Lung (tissue), 17 donors: ENCODE measurements at places on chromosomes 7 and 10. TPM values are rescaled to one million over a fixed set of nuclear protein-coding genes. Genes with fewer than 3 reads are reported as not detected.
A peak's percentile ranks its signal among the peaks of the same experiment; 100 is the strongest.

Gene SNX10
- 48.5 TPM for total RNA-seq

Gene CNTNAP2
- total RNA-seq: 0.43 TPM

Gene PRR15
- total RNA-seq: 11.4 TPM

Gene KLHL7
- 20.9 TPM for total RNA-seq

Gene NXPH1
- total RNA-seq: 0.09 TPM

Gene MAGI2
- 7.9 TPM for total RNA-seq

Gene PLXNA4
- total RNA-seq: 3.4 TPM

- DNase-seq: no peak
Observed at GRCh38 chr10:54484186-54484585, 316.8 kb downstream of the PCDH15 start.

DNA sequence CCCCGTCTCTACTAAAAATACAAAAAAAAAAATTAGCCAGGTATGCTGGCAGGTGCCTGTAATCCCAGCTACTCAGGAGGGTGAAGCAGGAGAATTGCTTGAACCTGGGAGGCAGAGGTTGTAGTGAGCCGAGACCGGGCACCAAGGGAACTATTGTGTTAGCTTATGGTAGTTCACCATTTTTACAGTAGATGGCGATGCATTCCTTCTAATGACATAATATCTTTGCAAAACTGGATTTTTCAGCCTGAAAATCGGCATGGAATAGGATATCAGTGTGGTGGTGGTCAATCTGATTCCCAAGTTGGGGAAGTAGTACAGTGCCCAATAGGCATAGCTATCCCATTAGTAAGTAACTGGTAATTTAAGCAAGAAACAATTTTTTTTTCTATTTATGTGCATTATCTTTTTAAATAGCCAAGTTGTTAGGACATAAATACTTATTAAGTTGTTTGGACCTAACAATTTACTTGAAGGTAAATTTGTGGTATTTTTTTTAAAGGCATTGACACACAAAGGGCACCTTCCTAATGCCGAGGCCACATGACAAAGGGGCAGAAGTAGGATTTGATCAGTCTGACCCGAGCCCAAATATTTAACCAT lies 17.6 kb upstream of the IMPDH1 start:
- no peak for DNase-seq

- DNase-seq: no peak
Observed at GRCh38 chr7:24318326-24318725, 34.3 kb downstream of the NPY start.

DNA sequence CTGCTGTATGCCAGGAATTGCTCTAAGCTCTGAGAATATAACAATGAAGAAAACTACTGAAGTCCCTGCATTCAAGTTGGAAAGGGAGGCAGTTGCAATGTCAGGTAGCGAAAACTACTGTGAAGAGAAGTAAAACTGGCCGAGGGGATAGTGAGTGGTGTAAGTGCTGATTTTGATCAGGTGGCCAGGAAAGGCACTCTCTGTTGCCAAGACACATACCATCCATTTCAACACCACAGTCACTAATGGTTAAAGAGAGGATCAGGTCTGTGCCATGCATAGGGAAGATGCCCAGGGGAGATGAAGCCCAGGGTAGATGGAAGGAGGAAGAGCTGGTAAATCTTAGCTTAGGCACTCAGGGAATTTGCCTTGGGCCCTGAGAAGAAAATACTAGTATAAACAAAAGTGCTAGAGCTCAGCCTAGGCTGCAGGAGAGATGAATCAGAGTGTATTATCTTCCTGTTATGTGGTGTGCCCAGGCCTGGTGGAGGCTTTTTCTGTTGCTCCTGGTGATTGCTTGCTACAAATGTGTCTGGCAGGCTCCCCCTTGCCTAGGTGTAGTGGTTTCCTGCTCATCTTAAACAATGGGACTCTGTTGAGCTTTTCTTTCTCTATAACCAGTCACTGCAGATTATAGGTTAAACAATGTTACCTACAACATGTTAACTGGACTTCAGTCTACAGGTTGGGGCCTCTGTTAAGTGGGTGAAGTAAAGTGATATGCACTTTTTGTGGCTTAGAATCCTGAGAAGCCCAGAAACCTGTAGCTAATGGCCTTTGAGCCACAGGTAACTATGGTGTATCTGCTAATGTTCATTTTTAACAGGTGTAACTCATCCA lies 125.5 kb downstream of the LRRC4 start:
- DNase-seq: no peak

DNA sequence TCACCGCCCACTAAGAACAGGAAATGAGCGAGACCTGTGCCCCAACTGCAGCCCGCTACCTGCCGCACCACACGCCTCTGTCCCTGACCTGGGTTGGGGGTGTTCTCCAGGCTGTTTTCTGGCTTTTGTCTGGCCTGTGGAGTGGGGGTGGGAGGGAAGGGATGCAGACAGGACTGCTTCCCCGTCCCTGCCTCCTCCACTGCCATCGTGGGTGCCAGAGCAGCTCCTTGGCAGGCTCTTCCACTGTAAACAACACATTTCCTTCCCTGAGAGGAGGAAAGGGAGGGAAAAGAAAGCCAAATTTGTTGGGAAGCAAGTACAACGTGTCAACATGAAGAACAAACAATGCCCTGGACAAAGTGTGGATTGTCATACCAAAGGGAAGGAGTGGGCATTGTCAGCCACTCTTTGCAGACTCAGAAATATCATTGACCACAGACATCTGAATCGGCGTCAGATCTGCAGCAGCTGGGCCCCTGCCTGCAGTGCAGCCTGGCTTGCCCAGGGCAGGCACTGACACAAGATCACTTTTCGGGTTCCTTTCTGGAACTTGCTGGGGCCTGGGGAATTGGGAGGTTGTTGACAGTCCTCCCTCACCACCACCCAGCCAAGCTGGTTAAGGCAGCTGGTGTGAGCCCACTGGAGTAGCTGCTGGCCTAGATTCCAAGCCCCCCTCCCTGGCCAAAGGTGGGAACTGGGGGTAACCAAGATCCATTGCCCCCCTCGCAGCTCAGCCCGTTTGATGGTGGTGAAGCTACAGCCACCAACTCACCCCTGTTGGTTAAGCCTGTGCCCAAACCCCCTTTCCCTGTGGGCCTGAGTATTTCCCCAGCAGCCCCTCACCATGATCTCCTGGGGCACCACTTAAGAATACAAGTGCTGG lies 22.6 kb upstream of the TRIM8 start:
- DNase-seq: peak; percentile 55

DNA sequence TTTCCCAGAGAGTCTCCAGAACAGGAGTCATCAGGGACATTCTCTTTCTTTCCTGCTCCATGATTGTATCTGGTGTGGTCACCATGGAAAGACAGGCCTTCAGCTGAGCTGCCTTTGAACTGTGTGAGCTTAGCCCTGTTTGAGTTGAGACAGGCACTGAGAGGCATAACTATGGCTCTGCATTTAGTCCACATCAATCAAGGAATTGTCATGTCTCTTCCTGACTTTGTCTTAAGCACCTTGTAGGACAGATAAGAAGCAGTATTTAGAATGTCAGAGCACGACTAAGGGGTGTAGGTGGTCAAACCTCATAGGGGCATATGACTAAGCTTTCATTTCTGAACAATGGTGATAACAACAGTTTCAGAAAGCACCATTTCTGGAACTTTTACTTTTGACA lies 53.5 kb downstream of the EPDR1 start:
- DNase-seq: no peak

GRCh38 chr7:106277976-106278375 lies 6.8 kb downstream of the NAMPT start:
- no peak for DNase-seq

GRCh38 chr7:130210181-130210935 lies 2.7 kb downstream of the SSMEM1 start:
- no peak for DNase-seq

- peak; percentile 29 for DNase-seq
Observed at GRCh38 chr10:10923029-10923651, 94.5 kb upstream of the CELF2 start.

- no peak for DNase-seq
Observed at GRCh38 chr10:125785791-125786190, 10.2 kb upstream of the MMP21 start.

- DNase-seq: no peak
Observed at GRCh38 chr10:98209441-98209840, 58.6 kb downstream of the LOXL4 start.

GRCh38 chr10:17262502-17262901 lies 34.5 kb downstream of the VIM start:
- DNase-seq: no peak

DNA sequence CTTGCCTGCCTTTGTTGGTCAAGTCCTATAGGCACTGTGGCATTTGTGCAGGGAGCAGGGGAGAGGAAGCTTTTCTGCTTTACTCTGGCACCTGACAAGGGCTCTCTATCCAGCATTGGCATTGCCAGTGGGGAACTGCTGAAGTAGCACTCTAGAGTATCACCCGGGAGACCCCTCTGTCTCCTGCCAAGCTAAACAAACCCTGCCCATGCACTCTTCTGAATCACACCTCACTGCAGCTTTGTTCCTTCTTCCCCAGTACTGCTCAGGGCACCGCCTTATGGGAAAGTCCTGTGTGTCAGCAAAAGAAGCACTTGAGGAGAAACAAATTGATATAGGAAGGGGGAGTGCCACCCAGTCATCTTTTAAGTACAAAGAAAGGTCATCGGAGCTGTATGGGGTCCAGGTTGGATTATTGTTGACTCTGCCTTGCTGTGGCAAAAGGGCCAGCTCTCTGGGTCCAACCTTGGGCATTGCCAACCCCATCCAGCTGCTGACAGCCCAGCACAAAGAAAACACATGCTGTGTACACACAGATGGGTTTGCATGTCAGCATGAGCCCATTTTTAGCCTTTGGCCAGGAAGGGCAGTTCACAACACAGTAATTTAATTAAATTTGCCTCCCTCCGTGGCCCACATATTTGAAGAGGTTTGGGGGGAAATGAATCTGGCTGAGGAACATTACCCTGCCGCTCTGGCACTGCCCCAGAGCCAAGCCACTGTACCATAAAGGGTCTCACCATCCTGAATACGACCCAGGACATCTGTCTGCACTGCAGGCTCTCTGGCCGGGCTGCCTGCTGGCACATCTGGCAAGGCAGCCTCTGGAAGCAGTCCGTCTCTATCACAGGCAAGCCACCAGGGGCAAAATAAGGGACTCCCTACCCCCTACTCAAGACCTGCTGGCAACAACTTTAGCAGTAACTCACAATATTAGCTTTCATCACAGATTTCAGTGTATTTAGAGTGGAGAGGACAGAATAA lies 13.1 kb downstream of the LRRC4 start:
- DNase-seq: peak; percentile 40

- peak; percentile 1 for DNase-seq
Observed at GRCh38 chr7:21690705-21691104, 147.9 kb downstream of the DNAH11 start.

DNA sequence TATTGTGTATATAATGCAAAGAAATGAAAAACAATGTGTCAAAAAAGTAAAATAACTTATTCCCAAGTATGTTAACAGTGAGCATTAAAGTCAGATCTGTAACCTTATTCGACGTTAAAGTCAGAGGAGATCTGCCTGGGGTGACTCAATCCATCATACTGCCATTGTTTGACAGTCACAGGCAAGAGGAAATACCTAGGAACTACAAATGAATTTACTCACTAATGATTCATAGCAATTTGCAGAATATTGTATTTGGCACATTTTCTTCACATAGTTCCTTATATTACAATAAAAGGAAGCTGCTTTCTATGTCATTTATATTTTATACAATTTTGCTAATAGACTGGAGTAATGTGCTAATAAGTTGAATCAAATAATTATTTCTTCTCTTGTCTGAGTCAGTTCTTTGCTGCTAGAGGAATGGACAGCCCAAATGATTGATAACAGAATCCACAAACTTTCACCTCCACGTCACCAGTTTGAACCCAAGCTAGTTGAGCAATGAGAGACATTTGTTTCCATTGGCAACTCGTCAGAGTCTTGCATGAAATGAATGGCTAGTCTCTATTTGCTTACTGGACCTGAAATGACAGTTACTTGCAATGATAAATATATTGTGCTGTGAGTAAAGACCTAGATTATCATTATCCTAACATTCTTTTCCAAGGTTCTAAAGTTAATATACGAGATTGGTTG lies 48.5 kb upstream of the TMEM106B start:
- no peak for DNase-seq

GRCh38 chr7:42091461-42092291 lies 145.3 kb downstream of the GLI3 start:
- peak; percentile 90 for DNase-seq

GRCh38 chr10:72612203-72612826 lies 13.6 kb downstream of the MICU1 start:
- peak; percentile 12 for DNase-seq

DNA sequence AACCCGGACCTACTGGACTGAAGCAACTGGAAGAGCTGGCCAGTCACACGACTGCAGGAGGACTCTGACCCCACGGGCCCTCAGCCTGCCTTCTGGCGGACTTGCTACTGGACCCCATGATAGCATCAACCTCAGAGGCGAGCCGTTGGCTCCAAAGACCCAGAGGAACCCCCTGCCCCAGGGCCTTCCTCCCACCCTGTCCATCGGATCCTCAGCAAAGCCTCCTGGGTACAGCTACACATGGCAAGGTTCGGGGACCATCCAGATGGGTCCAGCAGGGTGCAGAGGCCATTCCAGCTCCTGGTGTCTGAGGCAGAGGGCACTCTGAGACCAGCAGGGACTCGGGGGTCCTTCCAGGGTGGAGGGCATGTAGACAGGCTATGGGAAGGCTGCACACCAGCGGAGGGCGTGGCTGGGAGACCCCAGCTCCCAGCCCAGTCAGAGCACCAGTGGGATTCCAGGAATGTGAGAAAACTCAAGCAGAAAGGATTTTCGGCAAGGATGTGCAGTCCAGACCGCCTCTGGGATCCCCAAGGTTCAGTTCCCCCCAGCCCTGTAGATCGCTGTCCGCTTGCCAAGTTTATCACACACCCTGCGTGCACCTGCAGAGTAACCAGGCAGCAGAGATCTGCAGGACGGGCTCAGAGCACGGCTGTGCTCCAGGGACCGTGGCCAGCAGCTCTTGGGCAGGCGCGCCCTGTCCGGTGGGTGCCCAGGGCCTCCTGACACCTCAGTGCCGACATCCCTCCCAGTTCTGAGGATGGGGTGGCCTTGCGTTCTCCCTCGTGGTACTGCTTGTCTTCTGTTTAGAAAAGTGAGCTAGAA lies 89.8 kb upstream of the PPP2R2D start:
- no peak for DNase-seq

GRCh38 chr10:130432271-130432670 lies 296.1 kb downstream of the GLRX3 start:
- DNase-seq: no peak
